ENCODE measurements at places on chromosomes 1 and 21. TPM values are rescaled to one million over a fixed set of nuclear protein-coding genes. Genes with fewer than 3 reads are reported as not detected.

DNA sequence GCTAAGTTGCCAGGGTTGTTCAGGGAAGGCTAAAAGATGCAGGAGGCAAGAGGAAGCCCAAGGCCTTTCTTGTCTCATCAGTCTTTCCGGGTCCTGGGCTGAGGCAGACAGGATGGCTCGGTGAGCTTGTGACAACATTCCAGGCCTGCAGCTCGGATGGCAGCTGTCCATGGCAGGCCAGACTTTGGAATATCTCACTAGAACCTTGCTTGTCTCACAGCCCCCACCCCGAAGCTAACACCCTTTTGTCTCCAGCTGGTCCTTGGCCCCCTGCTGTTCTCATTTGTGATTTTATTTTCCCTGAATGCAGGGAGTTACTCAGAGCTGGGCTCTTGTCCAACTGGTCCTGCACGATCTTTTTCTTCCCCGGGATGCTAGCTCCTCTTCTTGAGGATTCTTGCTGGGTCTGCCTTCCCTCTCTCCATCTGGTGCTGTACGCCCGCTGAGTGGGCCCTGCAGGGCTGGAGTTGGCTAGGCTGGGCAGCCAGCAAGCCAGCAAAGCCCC lies 477.2 kb upstream of the CAMK1G start:
- no peak overlapping the region for H3K4me3 ChIP-seq
- no peak overlapping the region for H3K27ac ChIP-seq
- peak; percentile 32 for DNase-seq

- no peak overlapping the region for H3K27ac ChIP-seq
- no peaks in the 10 kb centered on the region for H3K36me3 ChIP-seq
- DNase-seq: no peak
- H3K27me3 ChIP-seq: no peaks in the 10 kb centered on the region
Observed at GRCh38 chr1:95221306-95221705, 12.7 kb upstream of the RWDD3 start.

DNA sequence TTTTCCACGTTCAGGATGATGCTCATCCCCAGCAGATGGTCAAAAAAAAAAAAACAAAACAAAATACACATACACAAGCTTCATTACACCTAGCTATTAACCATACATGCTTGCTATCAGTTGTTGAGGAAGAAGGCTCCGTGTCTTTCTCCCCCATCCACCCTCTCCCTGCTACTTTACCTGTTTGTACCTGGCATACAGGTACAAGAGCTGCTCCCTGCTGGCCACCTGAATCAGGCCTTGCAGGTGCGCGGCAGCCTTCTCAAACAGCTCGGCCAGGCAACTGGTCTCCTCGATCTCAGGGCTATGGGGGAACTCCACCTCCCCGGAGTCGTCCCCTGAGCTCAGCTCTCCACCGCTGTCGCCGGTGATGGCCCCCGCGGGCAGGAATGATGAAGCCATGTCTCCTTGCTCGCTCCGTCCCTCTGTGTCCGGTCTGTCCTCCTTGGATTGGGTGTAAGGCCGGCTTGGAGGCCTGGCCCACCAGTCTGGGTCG lies 464 bp downstream of the ACBD6 start:
- H3K27ac ChIP-seq: peak overlapping the region; percentile 99
- no peaks in the 10 kb centered on the region for H3K36me3 ChIP-seq
- H3K4me1 ChIP-seq: peaks cover 9% of the 10 kb centered on the region
- peak overlapping the region; percentile 97 for H3K4me3 ChIP-seq
- H3K27me3 ChIP-seq: no peaks in the 10 kb centered on the region
- no peak for DNase-seq

- H3K4me1 ChIP-seq: no peaks in the 10 kb centered on the region
- no peak for DNase-seq
- H3K4me3 ChIP-seq: no peak overlapping the region
- H3K36me3 ChIP-seq: no peaks in the 10 kb centered on the region
- H3K27ac ChIP-seq: no peak overlapping the region
- no peaks in the 10 kb centered on the region for H3K27me3 ChIP-seq
Observed at GRCh38 chr1:185907246-185907645, 173.1 kb downstream of the HMCN1 start.

DNA sequence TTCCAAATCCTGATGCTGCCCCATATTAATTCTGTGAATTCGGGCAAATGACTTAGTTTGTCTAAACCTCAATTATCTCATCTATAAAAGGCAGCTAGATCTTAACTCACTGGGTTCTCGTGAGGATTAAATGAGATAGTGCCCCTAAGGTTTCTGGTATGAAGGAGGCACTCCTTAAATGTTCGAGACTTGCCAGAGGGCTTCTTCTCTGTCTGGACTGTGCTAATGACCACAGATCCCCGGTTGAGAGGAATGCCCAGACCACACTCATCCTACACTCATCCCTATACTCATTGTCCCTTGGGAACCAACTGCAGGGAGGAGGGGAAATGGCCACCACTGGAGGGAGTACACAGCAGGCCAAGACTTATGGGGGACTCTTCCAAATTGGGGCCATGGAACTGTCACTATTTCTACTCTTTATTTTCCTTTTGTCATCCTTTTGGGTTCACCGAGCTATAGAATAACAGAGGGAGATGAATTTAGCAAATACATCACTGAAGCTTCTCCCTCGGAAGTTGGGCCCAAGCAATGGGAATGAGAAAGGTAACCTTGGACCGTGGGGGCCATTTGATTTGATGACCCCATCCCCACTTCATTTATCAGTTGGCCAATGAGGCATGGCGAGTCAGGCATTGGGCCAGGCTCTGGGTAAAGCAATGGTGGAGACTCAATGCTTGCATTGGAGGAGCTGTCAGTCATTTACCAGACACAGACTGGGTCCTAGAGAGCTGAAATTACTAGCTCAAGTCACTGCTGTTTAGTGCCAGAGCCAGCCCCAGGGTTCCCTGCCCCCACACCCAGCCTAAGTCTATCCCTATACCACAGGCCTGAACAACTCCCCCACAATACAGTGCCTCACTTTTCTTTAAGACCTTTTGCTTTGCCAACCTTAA lies 5.1 kb downstream of the ATF3 start:
- H3K36me3 ChIP-seq: peaks cover 32% of the 10 kb centered on the region
- H3K27ac ChIP-seq: no peak overlapping the region
- peaks cover 8% of the 10 kb centered on the region for H3K27me3 ChIP-seq
- no peak for DNase-seq

GRCh38 chr1:6753320-6754140 lies 31.7 kb upstream of the CAMTA1 start:
- H3K27me3 ChIP-seq: peaks cover 9% of the 10 kb centered on the region
- H3K4me1 ChIP-seq: no peaks in the 10 kb centered on the region
- H3K36me3 ChIP-seq: no peaks in the 10 kb centered on the region
- no peak overlapping the region for H3K27ac ChIP-seq
- no peak overlapping the region for H3K4me3 ChIP-seq

DNA sequence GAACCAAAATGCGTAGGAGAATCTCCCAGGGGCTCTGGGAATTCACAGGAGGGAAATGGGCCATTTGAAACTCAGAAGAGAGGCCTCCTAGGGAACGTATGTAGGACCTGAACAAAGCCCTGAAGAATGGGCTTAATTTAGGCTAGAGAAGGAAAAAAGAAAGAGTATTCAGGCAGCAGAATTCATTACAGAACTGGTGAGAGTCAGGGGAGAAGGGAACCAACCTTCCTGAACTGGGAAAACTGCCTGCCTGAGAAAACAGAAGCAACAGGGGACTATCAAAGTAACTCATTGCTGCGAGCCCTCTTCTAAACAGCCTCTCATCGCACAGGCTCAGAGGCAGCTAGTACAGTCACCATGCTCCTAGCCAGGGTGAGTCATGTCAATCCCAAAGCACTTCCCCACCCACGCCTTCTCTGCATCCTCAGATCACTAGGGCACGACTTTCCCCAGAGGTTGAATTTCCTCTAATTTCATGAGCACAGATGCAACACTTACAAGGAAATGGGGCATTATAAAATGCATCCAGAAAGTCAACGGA lies 98.1 kb downstream of the ADSS2 start:
- peaks cover 2% of the 10 kb centered on the region for H3K4me1 ChIP-seq
- H3K27ac ChIP-seq: no peak overlapping the region
- peaks cover 2% of the 10 kb centered on the region for H3K27me3 ChIP-seq
- no peak overlapping the region for H3K4me3 ChIP-seq
- no peaks in the 10 kb centered on the region for H3K36me3 ChIP-seq

- no peaks in the 10 kb centered on the region for H3K36me3 ChIP-seq
- no peak overlapping the region for H3K27ac ChIP-seq
- H3K27me3 ChIP-seq: no peaks in the 10 kb centered on the region
- H3K4me1 ChIP-seq: no peaks in the 10 kb centered on the region
Observed at GRCh38 chr21:17733209-17733608, 85.9 kb downstream of the C21orf91 start.

- DNase-seq: no peak
- H3K36me3 ChIP-seq: peaks cover 96% of the 10 kb centered on the region
- H3K4me1 ChIP-seq: no peaks in the 10 kb centered on the region
- no peak overlapping the region for H3K4me3 ChIP-seq
Observed at GRCh38 chr1:156943756-156944155, 23.3 kb downstream of the LRRC71 start.

DNA sequence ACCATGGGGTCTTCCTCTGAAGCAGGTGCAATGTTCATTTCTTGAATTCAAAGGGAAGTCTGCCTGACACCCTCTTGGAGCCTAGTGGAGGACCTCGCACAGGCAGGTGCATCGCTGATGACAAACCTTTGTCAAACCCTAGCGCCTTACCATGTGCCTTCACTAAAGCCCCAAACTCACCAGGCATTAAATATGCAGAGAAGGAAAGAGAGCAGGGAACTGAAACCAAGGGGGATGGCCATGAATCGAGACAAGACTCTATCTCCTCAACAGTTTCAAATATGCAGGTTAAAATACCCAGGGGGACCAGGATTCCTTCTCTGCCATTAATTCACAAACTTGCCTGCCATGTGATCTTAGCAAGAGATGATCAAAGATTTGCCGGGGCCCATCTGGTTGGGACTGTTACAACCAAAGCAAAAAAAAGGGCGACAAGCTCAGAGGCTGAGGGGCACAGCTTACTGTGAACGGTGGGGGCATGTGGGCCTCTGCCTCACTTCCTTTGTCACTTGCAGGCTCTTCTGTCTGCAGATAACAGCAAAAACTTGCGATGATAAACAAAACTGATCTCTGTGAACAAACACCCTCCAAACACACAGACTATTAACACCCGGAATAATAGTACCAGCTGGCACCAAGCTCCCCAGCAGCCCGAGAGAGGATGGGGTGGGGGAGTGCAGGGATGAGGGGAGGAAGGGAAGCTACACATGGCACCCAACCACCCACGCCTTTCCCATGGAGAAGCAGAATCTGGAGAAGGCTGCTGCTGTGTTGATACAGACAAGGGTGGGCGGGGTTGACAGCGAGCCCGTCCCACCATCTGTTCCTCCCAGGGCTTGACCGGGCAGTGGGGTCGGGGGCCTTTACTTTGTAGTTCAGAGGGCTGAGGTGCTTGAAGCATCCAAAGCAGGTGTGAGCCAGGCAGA lies 33.9 kb downstream of the TMEM63A start:
- no peaks in the 10 kb centered on the region for H3K27me3 ChIP-seq
- H3K4me1 ChIP-seq: peaks cover 28% of the 10 kb centered on the region
- no peak overlapping the region for H3K4me3 ChIP-seq
- no peak overlapping the region for H3K27ac ChIP-seq

DNA sequence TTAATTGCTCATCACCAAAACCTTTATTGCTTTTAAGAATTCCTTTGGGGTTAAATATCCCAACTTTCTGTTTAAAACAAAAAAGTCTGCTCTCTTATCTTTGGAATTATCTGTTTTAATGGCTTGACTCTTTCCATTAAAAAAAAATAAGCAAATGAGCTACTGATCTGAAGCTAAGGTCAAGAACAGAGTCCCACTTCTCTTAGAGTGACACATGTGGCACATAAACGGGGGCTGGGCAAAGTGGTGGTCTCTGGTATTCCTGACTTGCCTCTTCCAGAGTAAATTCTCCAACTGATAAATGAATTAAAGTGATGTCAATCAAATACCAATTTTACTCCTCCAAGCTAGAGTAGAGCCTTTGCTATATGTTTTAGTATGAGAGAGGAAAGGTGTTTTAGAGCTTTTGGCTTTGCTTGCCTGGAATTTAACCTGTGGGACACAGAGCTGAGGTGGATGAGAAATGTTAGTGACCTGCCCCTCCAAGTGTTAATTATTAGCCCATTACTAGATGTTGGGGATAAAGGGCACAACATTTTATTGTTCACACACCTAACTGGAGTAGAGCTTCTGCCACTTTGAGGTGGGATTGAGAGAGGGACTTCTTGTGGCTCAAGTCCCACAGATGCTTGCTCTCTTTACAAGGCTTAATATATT lies 864.0 kb downstream of the LRRIQ3 start:
- no peaks in the 10 kb centered on the region for H3K36me3 ChIP-seq
- no peak overlapping the region for H3K27ac ChIP-seq
- no peak for DNase-seq
- no peak overlapping the region for H3K4me3 ChIP-seq
- no peaks in the 10 kb centered on the region for H3K27me3 ChIP-seq

- H3K27me3 ChIP-seq: no peaks in the 10 kb centered on the region
- no peak overlapping the region for H3K4me3 ChIP-seq
- no peaks in the 10 kb centered on the region for H3K36me3 ChIP-seq
- no peak for DNase-seq
- H3K27ac ChIP-seq: no peak overlapping the region
Observed at GRCh38 chr1:112793631-112794565, 78.8 kb upstream of the PPM1J start.

DNA sequence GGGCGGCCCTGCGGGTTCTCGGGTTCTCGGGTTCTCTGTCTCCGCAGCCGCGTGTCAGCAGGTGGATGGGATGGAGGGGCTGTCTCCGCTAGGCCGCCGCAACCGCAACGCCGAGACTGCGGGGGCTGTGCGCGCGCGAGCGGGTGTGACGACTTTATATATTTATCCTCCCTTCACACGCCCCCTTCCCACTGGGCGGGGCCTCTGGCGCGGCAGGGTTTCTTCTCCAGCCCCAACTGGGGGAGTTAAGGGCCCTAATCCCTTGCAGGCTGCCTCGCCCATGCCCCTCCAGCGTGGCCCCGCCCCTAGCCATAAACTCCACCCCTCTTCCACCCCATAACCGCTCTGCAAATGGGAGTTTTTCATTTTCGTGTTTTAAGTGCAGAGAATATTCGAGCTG lies 3.4 kb downstream of the IGSF21 start:
- H3K4me3 ChIP-seq: no peak overlapping the region
- DNase-seq: no peak
- H3K27me3 ChIP-seq: peaks cover 87% of the 10 kb centered on the region
- H3K36me3 ChIP-seq: no peaks in the 10 kb centered on the region
- H3K4me1 ChIP-seq: peaks cover 16% of the 10 kb centered on the region
- H3K27ac ChIP-seq: no peak overlapping the region

- H3K4me3 ChIP-seq: no peak overlapping the region
- H3K27me3 ChIP-seq: no peaks in the 10 kb centered on the region
- no peaks in the 10 kb centered on the region for H3K36me3 ChIP-seq
- no peaks in the 10 kb centered on the region for H3K4me1 ChIP-seq
Observed at GRCh38 chr1:96073100-96073499, 648.5 kb upstream of the PTBP2 start.

DYRK3 gene
- 5.0 TPM for total RNA-seq

REN gene
- not detected for total RNA-seq

ZC3H11A gene
- 99.7 TPM for total RNA-seq

DTL gene
- total RNA-seq: 8.2 TPM

BTG2 gene
- 60.3 TPM for total RNA-seq

VWA5B1 gene
- 0.04 TPM for total RNA-seq

PROX1 gene
- total RNA-seq: 6.9 TPM

FCAMR gene
- total RNA-seq: not detected

CLCNKB gene
- 0.40 TPM for total RNA-seq
